ENCODE measurements at places on chromosomes 5 and 9.

- DNase-seq: no peak
Measured at GRCh38 chr5:34576891-34577666, 79.0 kb upstream of the RAI14 start.

DNA sequence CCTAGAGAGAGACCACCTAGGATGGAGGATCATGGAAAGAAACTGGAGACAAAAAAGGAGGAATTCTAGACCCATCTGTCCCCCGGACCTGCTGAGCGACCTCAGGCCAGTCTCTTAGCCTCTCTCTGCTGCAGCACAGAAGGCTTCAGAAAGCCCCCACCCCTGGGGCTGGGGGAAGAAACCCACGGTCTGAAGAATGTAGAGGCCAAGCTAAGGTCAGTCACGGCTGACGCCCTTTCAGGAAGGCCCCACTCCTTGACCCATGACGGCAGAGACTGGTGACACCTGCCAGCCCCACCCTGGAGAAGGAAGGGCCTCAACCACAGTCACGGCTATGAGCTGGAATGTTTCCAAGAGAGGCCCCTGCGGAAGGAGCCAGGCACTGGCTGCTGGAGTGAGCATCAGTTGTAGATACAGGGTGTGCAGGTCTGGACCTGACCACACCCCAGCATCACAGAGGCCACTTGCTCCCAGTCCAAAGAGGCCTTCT, 120.5 kb upstream of the BOD1 start:
- no peak for DNase-seq

DNA sequence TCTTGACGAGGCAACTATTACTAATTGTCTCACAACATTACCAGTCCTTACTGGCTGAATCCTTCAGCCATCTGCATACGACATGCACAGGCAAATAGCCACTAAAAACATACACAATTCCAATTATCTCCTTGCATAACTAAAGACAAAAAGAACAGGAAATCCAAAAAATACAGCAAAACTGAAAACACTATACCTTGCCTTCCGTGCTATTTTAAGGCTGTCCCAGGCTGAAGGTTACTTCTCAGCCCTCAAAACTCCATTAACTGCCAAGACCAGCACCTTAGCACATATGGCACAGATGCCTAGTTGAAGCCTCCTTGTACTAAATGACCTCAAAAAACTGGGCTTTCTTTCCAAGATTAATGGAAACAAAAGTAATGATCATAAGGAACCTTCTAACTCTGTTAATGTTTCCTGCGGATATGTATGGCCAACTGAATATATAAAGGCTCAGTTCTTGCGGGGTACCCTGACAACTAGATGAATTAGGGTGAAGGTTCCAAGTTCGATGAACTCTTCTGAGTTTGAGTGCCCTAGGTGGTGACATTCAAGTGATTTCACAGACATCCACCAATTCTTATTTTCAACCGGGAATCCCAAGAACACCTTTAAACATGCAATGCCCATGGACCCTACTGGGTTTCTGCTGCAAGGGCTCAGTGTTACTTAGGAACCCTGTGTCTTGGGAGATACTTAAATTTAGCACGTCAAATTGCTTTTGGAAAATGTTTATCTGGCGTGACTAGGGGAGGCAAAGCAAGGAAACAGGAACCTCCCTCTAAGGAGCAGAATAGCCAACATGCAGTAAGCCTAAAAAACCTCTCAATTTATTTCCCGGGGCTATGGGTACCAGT, 455.3 kb downstream of the RAB3C start:
- DNase-seq: no peak

- DNase-seq: no peak
Measured at GRCh38 chr5:39203275-39203922, 16.0 kb downstream of the FYB1 start.

GRCh38 chr5:10588109-10588775, 24.4 kb downstream of the ANKRD33B start:
- no peak for DNase-seq

- no peak for DNase-seq
Measured at GRCh38 chr5:41410307-41410706, 100.1 kb downstream of the PLCXD3 start.

GRCh38 chr5:91423871-91424270, 40.8 kb upstream of the ARRDC3 start:
- DNase-seq: no peak

- no peak for DNase-seq
Measured at GRCh38 chr9:130518943-130519799, 60.2 kb upstream of the FUBP3 start.

GRCh38 chr5:135487839-135488514, 35.8 kb upstream of the TIFAB start:
- DNase-seq: no peak
